GM10248 (cell line): ENCODE measurements at places on chromosomes 5 and 9.

- DNase-seq = no peak
Observed at GRCh38 chr9:72424131-72424530, 59.1 kb upstream of the ZFAND5 start.

DNA sequence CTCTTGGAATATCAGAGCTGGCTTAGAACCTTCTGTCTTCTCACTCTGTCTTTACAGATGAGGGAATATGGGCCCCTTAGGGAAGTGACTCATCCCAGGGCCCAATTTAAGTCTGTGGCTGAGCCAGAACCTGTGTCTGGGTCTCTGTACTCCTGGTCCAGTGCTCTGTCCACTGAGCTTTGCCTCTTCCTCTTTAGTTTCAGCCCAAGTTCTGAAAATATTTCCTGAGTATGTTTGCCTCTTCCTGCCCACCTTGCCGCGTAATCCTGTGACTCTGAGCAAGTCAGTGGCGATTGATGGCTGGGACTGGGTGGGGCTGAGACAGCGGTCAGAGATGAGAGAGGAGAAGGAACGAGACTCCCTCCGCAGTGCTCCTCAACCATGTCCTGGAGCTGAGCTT lies 7.8 kb downstream of the IER5L start:
- no peak for DNase-seq

- DNase-seq = peak; percentile 30
Observed at GRCh38 chr5:68644971-68645370, 429.4 kb downstream of the PIK3R1 start.

- no peak for DNase-seq
Observed at GRCh38 chr9:15843931-15844330, 291.1 kb downstream of the CCDC171 start.

DNA sequence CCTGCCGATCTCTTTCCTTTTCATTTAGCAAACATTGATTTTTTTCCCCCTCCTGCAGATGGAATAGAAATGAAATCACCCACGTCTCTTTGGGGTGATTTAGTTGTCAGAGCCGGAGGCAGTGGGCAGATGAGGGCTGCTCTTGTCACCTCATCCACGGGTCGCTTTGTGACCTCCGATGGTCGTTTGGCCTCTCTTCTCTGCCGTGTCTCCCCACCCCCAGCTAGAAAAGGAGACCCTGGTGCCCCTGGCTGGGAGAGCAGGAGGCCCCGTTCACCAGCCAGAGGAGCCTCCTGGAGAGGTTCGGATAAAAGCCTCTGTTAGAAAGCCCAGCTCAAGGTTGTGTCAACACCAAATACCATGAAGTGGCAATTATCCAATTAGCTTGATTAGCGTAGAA lies 21.6 kb upstream of the RXRA start:
- DNase-seq = no peak

GRCh38 chr5:100790951-100791350 lies 112.1 kb downstream of the ST8SIA4 start:
- no peak for DNase-seq
